Activated naive CD8-positive, alpha-beta T cell treated with anti-CD3 and anti-CD28 coated beads, Interleukin-2, amount 10 ng/mL, durations not matched to agents 7 days and 5 days (primary cell): ENCODE measurements at places on chromosomes 2 and 18. TPM values are rescaled to one million over a fixed set of nuclear protein-coding genes. Genes with fewer than 3 reads are reported as not detected.

CD226 gene
- total RNA-seq: 50.9 TPM

ITPRIPL1 gene
- total RNA-seq: 32.8 TPM

FMNL2 gene
- total RNA-seq: 0.37 TPM

- DNase-seq: no peak
Measured at GRCh38 chr2:12062053-12062395, 315.6 kb downstream of the LPIN1 start.

DNA sequence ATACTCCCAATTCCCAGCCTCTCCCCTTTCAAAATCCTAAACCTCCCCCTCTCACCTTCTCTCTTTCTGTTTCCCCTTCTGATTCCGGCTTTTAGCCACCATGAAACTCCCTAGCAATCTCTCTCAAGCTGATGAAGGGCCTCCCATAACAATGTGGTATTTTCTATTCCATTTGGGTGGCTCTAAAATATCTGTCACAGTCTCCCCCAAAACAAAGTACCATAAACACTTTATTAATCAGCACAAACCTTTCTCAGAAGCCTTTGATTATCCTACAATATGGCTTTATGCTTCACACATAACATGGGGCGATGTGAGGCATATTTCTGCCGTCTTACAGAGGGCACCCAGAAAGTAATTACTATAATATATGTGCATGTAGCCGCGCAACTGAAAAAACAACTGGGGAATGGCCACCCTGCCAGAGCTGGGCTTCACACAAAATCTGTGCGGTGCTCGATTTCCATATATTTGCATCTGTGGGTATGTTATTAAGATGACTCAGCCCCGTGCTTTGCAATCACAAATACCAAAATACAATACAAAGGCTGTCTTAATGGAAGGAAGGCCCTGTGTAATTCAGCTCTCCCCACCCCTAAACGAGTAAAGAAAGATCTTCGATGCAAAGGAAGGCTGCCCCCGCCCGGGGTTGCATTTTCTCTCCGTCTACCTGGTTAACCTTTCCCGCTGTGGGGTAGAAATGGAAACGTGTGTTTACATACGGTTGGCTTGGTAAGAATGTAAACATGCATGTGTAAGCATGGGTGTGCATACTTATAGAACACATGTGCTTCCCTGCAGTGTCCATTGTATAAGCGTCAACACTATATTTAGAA lies 81.4 kb downstream of the CELF4 start:
- DNase-seq: no peak

GRCh38 chr2:98381494-98381893 lies 35.2 kb downstream of the CNGA3 start:
- DNase-seq: no peak

GRCh38 chr2:29450596-29451222 lies 335.5 kb downstream of the CLIP4 start:
- no peak for DNase-seq

DNA sequence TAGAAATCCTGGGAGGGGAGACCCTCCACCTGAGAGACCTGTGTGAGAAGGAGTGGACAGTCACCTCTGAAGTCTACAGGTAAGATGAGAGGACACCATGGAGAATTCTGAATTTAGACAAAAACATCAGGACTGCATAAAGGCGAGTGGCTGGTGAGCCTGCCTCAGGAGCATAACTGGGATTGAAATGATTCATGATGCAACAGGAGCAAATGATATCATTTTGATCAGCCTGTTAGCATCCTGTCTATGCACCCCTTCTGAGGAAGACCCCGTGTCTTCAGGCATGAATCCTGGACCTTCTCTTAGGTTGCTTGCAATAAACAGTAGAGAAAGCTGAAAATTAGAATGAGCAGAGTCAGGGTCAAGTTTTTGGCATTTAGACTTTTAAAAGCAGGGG lies 245.8 kb downstream of the ETAA1 start:
- no peak for DNase-seq

DNA sequence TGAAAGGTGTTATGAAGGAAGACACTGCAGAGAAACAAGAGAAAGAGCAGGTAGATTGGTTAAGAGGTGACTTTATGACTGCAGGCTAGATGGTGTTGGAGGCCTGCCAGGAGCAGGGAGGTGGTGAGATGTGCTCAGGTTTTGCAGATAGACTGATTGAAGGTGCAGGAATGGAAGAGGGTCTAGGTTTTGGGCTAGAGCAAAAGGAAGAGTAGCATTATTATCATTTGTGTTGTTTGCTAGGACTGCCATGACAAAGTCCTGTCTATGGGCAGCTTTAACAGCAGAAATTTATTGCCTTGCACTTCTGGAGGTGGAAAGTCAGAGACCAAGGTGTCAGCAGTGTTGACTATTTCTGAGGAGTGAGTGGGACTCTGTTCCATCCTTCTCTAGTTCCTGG lies 172.9 kb upstream of the SOX11 start:
- DNase-seq: no peak

DNA sequence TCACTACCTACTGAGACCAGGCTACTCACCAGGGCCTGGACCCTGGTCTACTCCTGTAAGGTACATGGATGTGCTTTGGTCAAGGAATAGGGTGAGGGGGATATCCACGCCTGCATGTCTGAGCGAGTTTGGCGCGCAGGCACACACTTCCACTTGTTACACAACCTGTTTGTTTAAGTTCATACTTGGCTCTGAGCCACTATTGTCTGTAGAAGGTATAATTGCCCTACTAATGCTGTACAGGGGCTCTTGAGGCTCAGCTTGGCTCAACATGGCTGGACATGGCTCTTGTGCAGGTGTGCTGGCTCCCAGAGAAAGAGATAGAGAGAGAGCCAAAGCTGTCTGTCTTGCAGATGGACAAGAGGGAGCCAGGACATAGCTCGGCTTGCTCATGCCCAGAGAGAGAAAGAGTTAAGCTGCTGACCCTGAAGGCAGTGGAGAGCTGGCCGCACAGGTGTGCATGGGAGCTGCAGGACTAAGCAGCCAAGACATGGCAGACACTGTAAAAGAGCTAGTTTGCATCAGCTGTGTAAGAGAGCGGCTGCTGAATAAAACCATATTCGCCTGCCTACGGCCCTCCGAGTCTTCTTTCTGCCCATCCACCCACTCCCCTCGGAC lies 35.2 kb downstream of the NPPC start:
- DNase-seq: no peak
